ENCODE measurements at places on chromosomes 4 and X. TPM values are rescaled to one million over a fixed set of nuclear protein-coding genes. Genes with fewer than 3 reads are reported as not detected.

The USP17L13 gene
- not detected for total RNA-seq

The SLC34A2 gene
- not detected for total RNA-seq

The POU3F4 gene
- not detected for total RNA-seq

The RNF212 gene
- total RNA-seq, result not detected

The NUDT11 gene
- total RNA-seq, result not detected

The PRPS2 gene
- total RNA-seq, result 74.6 TPM

The POLN gene
- total RNA-seq, result 2.7 TPM

The IQSEC2 gene
- total RNA-seq, result 0.07 TPM

The GLOD5 gene
- total RNA-seq, result not detected

The SPP1 gene
- not detected for total RNA-seq

The MTMR8 gene
- 4.6 TPM for total RNA-seq

The ZCCHC18 gene
- total RNA-seq, result 0.90 TPM

The ZNF185 gene
- 0.43 TPM for total RNA-seq

The PFKFB1 gene
- 0.25 TPM for total RNA-seq

The GPR82 gene
- not detected for total RNA-seq

The PWWP3B gene
- total RNA-seq, result not detected

The SPACA5 gene
- not detected for total RNA-seq

The NDNF gene
- not detected for total RNA-seq

The PLK4 gene
- 31.2 TPM for total RNA-seq

The BEX4 gene
- not detected for total RNA-seq

The COX7B gene
- total RNA-seq, result 256 TPM

The GNRHR gene
- not detected for total RNA-seq

The ZNF81 gene
- total RNA-seq, result 12.3 TPM

The SYN1 gene
- total RNA-seq, result not detected

The UCP1 gene
- total RNA-seq, result not detected

The ANXA10 gene
- not detected for total RNA-seq

The CNOT6L gene
- total RNA-seq, result 7.0 TPM

The PRDM8 gene
- not detected for total RNA-seq

The NEIL3 gene
- 4.6 TPM for total RNA-seq

Data from Karpas-422 (cell line).